ENCODE measurements at places on chromosomes 16 and 17. TPM values are rescaled to one million over a fixed set of nuclear protein-coding genes. Genes with fewer than 3 reads are reported as not detected.

DNA sequence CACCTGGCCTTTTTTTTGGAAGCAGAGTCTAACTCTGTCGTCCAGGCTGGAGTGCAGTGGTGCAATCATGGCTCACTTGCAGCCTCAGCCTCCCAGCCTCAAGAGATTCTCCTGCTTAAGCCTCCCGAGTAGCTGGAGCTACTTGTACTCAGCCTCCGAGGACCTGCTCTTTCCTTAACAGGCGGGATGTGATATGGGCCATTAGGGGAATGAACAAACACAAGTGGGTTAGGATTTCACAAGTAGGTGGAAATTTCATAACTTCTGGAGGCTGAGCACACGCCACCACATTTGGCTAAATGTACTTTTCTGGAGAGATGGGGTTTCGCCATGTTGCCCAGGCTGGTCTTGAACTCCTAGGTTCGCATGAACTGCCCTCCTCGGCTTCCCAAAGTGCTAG lies 4.1 kb downstream of the PAM16 start:
- DNase-seq: no peak

GRCh38 chr17:21108651-21109050 lies 18.1 kb upstream of the DHRS7B start:
- no peak for DNase-seq

DNA sequence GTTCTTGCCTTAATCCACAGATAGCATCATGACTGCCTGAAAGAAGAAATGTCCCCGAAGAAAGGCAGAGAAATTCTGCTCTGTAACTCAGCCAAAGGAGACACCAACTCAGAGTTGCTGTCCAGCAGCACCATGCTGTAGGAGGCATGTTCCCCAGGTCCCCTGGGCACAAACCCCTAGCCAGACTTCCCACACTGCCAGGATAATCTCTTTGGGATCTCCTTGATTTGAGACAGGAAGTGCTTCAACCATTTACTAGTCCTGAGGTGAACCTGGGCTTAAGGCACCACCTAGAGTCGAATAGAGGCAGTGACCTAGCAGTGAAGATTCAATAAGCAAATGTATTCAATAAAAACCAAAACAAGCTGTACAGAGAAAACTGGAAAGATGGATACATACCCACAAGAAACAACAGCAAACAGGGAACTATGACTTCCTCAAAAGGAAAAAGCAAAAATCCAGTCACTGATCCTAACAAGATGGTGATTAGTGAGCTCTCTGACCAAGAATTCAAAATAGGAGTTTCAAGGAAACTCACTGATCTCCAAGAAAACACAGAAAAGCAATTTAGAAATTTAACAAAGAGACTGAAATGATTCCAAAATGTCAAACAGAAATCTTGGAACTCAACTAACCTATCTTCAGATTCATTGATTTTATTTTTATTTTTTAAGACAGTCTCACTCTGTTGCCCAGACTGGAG lies 5.7 kb downstream of the OR4D2 start:
- no peak for DNase-seq

GRCh38 chr16:72658888-72659717 lies 388.8 kb downstream of the ZFHX3 start:
- DNase-seq: no peak

- DNase-seq: no peak
These were observed 25.6 kb downstream of the PMP22 start for GRCh38 chr17:15239491-15239890.

FBXO39 gene
- 0.31 TPM for polyA plus RNA-seq

GRCh38 chr16:50573947-50574744 lies 25.9 kb downstream of the NKD1 start:
- no peak for DNase-seq

EPN2 gene
- 49.6 TPM for polyA plus RNA-seq

All from right renal cortex interstitium (tissue), 3 donors.